ENCODE measurements at places on chromosomes 12 and 14.
A peak's percentile ranks its signal among the peaks of the same experiment; 100 is the strongest.

- no peak overlapping the region for H3K4me3 ChIP-seq
- no peak for DNase-seq
- H3K27ac ChIP-seq, result no peak overlapping the region
- no peaks in the 10 kb centered on the region for H3K36me3 ChIP-seq
- no peaks in the 10 kb centered on the region for H3K27me3 ChIP-seq
Observed at GRCh38 chr12:67436230-67436629, 167.1 kb downstream of the CAND1 start.

- no peak for DNase-seq
- H3K4me3 ChIP-seq, result no peak overlapping the region
- H3K4me1 ChIP-seq, result no peaks in the 10 kb centered on the region
- peaks cover 7% of the 10 kb centered on the region for H3K27me3 ChIP-seq
Observed at GRCh38 chr14:69594846-69595245, 16.6 kb upstream of the SUSD6 start.

DNA sequence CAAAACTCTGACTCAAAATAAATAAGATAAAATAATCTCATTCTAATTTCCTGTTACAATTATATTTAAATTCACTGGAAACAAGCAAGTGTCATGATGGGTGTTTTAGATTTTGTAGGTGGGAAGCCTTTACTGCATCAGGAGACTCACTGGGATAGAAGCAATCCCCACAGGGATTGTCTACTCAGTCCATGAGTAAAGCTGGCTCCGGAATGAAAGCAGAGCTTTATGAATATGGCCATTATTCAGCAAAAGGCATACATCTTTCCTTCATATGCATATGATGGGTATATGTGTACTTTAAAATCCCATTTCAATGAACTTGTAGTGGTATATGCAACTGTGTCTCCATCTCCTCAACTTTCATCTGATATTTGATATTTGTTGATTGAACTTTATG, 25.4 kb upstream of the PPM1H start:
- H3K4me3 ChIP-seq, result no peak overlapping the region
- H3K4me1 ChIP-seq, result no peaks in the 10 kb centered on the region
- no peak for DNase-seq
- no peaks in the 10 kb centered on the region for H3K27me3 ChIP-seq
- H3K27ac ChIP-seq, result no peak overlapping the region
- H3K36me3 ChIP-seq, result no peaks in the 10 kb centered on the region

GRCh38 chr12:27821259-27821973, 41.4 kb upstream of the MANSC4 start:
- H3K4me1 ChIP-seq, result peaks cover 20% of the 10 kb centered on the region
- peak overlapping the region; percentile 59 for H3K4me3 ChIP-seq
- H3K36me3 ChIP-seq, result peaks cover 3% of the 10 kb centered on the region
- H3K27ac ChIP-seq, result no peak overlapping the region

Data from central memory CD8-positive, alpha-beta T cell (primary cell).